ENCODE measurements at places on chromosomes 5 and 9.
A peak's percentile ranks its signal among the peaks of the same experiment; 100 is the strongest.

DNA sequence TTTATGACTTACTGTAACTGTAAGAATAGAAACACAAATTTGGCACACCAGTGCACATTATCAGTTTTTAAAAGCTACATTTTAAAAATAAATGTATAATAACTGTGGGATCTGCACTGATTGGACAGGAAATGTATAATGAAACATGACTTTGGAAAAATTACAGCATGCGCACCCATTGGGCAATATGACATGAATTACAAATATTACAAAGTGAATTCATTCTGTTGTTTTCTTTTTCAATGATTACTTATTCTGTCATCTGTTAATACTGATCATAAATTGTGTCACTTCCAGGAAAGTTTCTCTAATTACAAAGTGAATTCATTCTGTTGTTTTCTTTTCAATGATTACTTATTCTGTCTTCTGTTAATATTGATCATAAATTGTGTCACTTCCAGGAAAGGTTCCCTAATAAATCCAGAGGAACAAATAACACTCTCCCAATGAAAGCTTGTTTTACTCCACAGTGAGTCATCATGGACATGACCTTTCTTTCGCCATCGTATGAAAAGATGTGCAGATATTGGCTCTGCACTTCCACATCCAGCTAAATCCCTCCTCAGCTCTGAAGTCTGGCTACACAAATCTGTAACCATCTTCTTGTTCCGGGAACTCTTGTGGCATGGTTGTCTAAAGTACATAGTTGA, 297.0 kb upstream of the HAPLN1 start:
- no peak for DNase-seq

- peak; percentile 76 for DNase-seq
Observed at GRCh38 chr9:6645355-6646292, at the start of gene GLDC. Gene GLDC, minus strand, starts transcription at chr9:6645729. Its CDS starts 230 bp downstream, at chr9:6645499.

- DNase-seq, result no peak
Observed at GRCh38 chr5:168184103-168184502, 107.3 kb upstream of the WWC1 start.

DNA sequence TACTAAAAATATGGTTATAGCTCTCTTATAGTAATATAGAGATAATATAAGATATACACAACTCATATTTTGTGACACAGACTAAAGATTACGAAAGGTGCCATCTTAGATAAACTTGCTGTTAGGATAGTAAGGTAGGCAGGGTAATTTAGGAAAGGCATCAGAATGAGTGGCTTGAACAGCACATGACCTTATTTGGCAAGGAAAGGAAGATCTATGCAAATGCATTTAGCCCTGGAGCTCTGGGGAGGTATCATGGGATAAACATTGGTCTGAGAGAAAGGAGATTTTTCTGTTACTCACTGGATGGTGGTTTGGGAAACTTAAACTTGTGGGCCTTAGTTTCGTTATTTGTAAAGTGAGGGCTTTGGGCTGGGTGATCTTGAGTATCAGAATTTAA, 65.8 kb downstream of the KCTD16 start:
- DNase-seq, result no peak

GRCh38 chr5:59218424-59219045, 635.7 kb downstream of the RAB3C start:
- DNase-seq, result no peak

DNA sequence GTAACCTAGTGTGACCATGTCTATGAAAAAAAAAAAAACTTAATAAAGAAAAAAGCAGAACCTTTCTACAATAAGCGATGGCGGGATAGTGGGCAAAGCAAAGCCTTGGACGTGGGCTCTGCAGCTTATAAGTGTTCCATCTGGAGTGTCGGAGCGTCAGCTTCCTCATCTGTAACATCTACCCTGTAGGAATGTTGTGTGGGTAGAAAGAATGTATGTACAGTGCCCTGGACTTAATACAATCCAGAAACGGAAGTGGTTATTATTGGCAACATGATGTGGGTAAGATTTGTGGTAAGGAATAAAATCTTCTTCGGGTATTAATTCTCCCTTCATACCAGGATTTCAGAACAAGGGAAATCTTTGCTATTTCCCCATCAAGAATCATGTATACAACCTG, 66.5 kb downstream of the SEMA5A start:
- DNase-seq, result no peak

DNA sequence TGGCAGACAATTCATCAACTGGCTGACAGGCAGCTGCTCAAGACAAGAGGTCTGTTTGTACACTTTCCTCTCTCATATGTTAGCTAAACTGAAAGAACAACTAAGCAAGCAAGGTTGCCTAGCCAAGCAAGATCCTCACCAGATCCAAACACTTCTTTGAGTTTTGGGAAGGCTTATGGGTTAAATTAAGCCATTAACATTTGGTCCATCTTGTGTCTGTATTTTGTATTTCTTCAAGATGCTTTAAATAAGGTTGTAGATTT, 170.4 kb upstream of the RAI14 start:
- no peak for DNase-seq

GRCh38 chr9:2016408-2017330, 1.5 kb downstream of the SMARCA2 start:
- DNase-seq, result peak; percentile 83
